ENCODE measurements at places on chromosomes 1 and 21. TPM values are rescaled to one million over a fixed set of nuclear protein-coding genes. Genes with fewer than 3 reads are reported as not detected.

- no peak overlapping the region for H3K4me3 ChIP-seq
- no peak overlapping the region for H3K27ac ChIP-seq
- H3K36me3 ChIP-seq, result no peaks in the 10 kb centered on the region
- H3K4me1 ChIP-seq, result no peaks in the 10 kb centered on the region
- no peaks in the 10 kb centered on the region for H3K27me3 ChIP-seq
- DNase-seq, result no peak
These were observed 43.9 kb downstream of the ARHGEF16 start for GRCh38 chr1:3498246-3498930.

HTR6 gene
- not detected for total RNA-seq

- no peaks in the 10 kb centered on the region for H3K4me1 ChIP-seq
- H3K4me3 ChIP-seq, result no peak overlapping the region
- H3K36me3 ChIP-seq, result no peaks in the 10 kb centered on the region
- DNase-seq, result no peak
- no peak overlapping the region for H3K27ac ChIP-seq
These were observed 54.0 kb downstream of the FNBP1L start for GRCh38 chr1:93501829-93502369.

GRCh38 chr1:1889090-1889750, 1.7 kb downstream of the GNB1 start:
- H3K4me3 ChIP-seq, result peak overlapping the region; percentile 84
- peaks cover 15% of the 10 kb centered on the region for H3K36me3 ChIP-seq
